ENCODE measurements at places on chromosomes 4 and X.

DNA sequence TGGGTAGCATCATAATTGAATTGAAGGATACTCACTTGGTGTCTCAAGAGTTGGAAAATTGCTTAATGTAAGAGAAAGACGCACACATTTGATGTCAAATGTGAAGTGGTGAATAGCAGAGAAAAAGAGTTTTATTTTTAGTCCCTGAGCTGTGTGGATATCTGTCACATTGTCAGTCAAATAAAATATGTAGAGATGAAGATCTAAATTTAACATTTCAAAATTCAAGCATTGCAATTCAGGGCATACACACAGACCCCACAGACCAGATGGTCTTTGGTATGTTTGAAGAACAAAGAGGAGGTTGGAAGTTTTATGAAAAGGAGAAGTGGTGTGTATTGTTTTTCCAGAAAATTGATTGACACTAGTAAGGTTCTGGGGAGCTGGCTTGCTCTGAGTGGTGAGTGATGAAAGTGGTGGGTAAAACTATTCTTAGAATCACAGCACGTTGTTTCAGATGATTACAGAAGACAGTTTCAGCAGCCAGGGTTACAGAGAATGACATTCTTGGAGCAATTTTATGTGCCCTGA lies 44.9 kb upstream of the BBS12 start:
- DNase-seq = no peak

- no peak for DNase-seq
These were observed 367.4 kb downstream of the UNC5C start for GRCh38 chr4:95181243-95181995.

DNA sequence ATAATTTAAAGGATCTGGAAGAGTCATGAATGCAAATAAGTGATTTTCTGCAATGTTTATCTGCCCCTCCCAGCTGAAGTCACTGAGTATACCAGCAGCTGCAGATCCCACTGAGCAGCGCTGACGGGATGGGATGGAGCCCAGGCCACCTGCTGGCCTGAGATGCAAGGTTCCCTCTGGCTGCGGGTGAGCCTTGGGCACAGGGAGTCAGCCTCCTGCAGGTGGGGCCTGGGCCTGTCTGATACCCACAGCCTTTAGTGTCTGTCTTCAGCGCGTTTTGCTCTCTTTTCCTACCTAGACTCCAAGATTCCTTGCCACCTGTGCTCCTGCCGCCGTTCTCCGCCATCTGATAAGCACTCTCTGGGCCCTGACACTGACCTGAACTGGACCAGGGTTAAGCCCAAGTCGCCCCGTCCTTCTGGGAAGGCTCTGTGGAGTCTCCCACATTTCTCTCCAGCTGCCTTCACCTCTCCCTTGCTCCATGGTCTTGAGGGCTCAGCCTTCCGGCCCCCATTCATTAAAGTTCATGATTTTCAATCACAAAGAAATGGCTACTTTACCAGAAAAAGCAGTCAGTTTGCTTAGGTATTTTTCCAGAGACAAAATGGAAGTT lies 223.1 kb upstream of the FAT1 start:
- DNase-seq = no peak

DNA sequence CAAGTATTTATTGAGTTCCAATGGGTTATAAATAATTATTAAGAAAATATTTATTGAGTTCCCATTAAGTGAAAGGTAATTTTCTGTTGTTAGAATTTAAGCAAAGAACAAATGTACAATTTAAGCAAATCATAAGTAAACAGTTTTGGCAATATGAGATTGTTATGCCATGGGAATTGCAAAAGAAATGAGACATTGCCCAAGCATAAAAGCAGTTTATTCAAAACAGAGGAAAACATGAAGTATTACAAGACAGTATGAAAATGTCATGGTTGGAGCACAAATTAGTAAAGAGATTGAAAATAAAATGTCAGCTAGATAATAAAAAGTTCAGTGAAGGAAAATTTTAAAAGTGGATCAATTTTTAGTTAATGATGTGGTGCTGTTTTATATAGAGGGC lies 706.1 kb upstream of the EPHA5 start:
- DNase-seq = no peak

DNA sequence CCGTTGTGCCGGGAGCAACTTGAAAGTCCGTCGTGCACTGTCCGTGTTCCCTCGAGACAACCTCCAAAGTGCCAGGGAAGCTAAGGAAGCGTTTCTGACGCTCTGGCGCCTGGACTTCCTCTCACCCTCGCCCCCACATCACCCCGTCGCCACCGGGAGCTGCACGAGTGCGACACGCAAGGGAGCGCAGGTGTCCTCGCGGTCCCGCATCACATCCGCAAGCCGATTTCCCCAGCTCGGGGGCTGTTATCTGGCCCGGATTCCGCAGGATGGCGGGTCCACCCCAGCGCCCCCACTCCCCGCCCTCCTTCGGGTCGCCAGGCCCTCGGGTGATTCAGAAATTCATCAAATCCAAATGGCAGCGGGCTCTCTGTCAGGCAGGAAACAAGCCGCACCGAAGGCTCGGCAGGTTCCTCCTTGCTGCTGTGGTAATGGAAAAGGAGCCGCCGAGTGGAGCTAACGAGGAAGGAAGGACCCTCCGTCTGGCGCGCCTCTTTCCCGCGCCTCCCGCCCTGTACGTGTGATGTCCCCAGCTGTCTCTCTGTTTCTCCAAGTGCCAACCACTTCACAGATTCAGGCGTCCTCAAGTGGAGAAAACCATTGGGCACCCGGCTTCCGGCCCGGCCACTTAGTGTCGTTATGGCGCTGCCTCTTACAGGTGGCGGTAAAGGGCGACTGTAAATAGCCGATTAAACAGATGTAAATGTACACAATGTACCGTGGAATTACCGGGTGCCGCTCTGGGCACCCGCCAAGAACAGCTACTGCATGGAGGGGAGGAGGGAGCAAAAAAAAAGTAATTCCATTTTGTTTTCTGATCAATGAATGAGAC lies 921 bp upstream of the SETD7 start:
- DNase-seq = peak; percentile 49

- no peak for DNase-seq
These were observed 4.8 kb downstream of the PDGFC start for GRCh38 chr4:156966836-156967235.

- no peak for DNase-seq
These were observed 61.3 kb downstream of the ANTXR2 start for GRCh38 chr4:80011636-80012236.

DNA sequence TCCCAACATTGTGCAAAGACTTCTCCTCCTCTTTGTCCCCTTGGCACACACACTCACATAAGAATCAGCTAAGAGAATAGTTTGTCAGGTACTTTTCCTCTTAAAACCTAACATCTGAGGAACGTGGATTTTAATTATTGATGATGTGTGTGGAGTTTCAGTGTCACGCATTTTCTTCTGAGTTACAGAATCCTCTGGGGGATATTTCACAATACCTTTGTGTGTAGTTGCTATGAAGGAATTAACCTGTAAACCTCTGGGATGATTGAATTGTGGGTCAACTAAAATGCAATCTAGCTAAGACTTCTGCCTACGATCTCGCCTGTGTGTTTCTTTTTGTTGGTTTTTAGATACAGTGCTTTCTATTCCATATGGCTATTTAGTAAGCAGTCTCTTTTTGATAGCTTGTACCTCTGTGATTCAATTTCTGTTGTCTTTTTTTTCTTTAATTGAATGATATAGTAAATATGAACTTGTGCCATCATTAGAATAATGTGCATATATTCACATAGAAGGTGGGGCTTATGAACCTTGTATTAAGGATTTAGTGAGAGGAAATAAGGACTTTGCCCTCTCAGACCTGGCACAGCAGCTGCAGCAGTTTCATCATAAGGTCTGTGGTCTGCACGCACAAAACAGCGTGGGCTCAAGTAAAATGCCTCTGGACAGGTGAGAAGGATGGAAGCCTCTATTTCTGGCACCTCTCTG lies 99.2 kb downstream of the TSPAN7 start:
- DNase-seq = no peak

GRCh38 chrX:18424482-18425198 lies 768 bp upstream of the CDKL5 start:
- no peak for DNase-seq

DNA sequence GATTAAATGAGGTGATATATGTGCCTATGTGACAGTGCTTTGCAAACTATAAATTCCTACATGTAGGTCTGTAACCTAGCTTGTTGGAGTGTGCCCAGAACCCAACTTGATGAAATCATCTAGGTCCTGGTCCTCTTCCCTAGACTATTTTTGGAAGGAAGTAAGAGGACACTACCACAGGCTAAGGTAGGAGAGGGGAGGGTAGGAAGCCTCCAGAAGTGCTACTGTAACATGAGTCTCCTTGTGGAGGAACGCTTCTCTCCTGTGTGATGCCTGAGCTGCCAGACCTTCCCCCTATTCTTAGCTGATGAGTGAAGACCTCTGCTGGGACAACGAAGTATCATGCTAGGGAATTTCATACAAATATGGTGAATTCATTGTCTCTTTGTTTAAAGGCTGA lies 41.8 kb upstream of the IL21 start:
- DNase-seq = no peak

GRCh38 chr4:71217688-71218087 lies 121.1 kb upstream of the SLC4A4 start:
- DNase-seq = no peak

- DNase-seq = no peak
These were observed 3.9 kb downstream of the HMX1 start for GRCh38 chr4:8867624-8868320.

- DNase-seq = peak; percentile 48
These were observed 1.1 kb upstream of the TLR3 start for GRCh38 chr4:186067757-186068385.

GRCh38 chrX:143634663-143635455 lies 1.0 kb downstream of the SLITRK4 start:
- DNase-seq = no peak

DNA sequence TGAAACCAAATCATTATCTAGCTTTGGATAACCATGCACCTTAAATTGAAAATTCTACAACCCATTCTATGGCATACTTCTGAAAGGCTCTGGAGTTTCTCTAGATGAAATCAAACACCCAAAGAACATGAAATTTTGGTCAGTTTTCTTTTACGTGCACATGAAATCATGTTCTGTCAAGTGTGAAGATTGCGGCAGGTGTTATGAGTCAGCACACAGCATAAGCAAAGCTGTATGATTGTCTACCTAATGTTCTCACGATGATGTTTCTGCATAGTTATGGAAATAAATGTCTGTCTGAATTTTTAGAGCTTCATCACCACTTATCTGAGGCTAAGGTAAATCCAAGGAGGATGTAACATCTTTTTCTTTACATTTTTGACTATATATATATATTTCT lies 495.3 kb downstream of the IL1RAPL1 start:
- no peak for DNase-seq

- no peak for DNase-seq
These were observed 156.1 kb downstream of the FRAS1 start for GRCh38 chr4:78213218-78213617.

DNA sequence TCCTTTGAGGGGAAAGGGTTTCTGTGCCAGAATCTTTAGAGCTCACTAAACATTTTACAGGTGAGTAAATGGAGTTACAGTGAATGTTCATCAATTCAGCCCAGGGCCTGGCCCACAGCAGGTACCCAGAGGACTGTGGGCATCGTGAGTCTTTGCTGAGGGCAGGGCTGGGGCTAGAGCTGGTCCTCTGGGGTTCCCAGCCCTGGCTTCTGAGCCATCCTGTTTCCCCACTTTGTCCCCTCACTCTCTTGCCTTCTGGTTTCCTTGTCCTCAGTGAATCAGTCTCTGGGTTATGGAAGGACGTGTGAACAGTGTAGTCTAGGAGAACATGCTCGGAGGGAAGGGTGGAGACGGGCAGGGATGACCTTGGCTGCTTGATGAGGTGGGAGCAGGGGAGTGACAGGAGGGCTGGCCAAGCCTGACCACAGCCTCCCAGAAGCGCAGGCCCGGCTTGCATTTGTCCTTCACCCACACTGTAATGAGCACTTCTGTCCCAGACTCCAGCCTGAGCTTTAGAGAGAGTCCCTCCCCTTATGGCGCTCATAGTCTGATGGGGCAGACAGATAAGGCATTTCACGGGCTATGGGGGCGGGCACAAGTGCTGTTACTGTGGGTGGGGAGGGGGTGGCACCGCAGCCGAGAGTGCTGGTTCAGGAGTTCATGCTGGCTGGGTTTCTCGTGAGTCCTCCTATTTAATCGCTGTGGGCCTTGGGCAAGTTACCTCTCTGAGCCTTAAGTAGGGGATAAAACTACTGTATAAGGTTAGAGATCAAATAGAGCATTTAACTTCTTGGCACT lies 17.3 kb downstream of the TBC1D14 start:
- no peak for DNase-seq

DNA sequence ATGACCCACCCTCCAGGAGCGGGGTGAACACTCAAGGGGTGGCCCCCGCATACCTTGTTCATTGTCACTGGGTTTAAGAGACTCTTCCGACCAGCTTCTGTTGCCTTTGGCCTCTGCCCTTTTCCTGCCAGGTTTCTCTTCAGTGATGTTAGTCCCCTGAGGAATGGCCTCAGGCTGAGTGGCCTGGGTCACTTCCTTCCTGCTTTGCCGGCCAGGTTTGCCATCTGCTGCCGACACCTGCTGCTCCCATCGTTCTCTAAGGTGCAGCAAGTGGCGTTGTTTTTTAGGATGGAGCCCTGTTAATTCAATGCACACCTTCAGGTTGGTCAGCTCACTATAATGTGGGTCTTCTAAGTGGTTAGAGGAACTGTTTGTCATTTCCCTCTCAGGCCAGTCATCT lies 34.2 kb downstream of the BCOR start:
- DNase-seq = no peak

- no peak for DNase-seq
These were observed 13.2 kb downstream of the CA5B start for GRCh38 chrX:15751155-15751819.

DNA sequence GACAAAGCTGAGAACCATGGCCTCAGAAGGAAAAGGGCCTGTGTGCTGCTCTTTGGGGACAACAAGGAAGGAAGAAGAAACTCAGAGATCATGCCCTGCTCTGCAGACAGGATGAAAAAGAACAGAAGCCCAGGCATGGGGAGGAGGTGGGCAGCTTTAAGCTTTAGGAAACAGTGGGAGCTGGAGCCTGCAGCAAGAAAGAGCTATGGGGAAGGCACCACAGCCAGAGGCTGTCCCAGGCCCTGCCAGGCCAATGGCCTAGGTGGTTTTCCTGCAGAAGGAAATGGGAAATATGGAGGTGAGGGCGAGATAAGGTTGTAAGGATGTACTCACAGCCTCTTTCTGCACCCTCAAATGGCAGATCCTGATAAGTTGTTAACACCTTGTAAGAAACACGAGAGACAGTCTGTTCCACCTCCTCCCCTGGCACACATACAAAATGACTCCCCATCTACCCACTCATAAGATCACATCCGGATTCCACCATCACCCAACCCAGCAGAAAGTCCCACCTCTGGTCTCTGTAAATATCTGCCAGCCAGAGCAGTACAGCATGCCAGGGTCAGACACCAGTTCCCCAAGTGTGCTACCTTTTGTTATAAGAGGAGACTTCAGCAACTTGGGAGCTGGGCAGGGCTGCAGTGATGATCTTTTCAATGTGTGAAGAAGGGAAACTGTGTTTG lies 105.2 kb downstream of the RTL5 start:
- no peak for DNase-seq

DNA sequence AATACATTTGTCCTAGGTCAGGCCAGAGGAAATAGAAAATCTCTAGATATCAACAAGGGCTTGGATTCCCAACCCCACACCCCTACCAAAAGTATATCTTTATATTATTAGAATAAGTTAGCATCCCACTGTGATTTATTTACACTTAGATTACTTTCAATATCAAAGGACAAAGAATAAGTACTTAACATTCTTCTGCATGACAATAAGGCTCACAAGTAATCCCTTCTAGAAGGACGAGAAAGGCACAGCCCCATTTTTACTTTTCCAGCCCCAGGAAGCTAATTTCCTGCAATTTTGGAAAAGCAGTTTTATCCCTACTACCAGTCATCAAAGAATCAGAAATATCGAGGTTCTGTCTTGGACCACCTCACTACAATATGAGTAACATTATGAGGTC lies 14.1 kb upstream of the SLITRK2 start:
- no peak for DNase-seq

All from tibial nerve (tissue), 4 donors.